Activated gamma-delta T cell (primary cell): ENCODE measurements at places on chromosomes 11 and 22.

DNA sequence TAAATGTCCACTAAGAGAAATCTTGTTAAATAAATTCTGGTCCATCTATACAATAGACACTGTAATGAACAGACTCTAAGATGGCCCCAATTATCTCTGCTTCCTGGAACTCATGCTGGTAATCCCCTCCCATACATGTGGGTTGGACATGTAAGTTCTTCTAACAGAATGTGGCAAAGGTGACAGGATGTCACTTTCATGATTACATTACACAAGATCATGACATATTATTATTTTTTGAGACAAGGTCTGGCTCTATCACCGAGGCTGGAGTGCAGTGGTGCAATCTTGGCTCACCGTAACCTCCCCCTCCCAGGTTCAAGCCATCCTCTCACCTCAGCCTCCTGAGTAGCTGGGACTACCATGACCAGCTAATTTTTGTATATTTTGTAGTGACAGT lies 14.6 kb upstream of the NDUFC2 start:
- no peak for DNase-seq

DNA sequence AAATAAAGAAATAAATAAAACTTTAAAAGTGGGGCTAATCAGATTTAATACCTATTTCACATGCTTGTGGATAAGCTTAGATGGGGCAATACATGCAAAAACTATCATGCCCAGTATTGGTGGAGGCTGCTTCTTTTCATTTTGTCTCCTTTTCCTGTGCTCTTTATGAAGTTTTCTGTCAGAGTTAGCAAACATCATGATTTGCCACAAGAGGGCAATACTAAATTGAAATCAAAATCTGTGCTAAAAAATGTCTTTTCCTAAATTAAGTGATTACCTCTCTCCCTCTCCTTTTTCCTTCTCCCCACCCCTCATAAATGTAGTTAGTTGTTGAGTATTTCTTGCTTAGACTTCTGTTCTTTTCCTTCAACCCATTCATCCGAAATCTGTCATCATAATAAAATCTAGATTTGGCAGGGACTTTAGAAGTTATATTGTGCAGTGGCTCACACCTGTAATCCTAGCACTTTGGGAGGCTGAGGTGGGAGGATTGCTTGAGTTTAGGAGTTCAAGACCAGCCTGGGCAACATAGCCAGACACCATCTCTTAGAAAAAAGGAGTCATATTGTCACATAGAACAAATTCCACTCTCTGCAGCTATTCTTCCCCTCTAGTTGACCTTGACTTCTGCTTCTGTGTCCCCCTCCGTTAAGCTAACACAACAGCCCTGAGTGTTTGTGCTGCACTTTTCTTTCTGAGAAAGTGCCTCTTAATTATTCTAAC lies 4.7 kb upstream of the ARHGAP42 start:
- DNase-seq = no peak

GRCh38 chr11:114977651-114978050 lies 299.3 kb downstream of the NXPE2 start:
- no peak for DNase-seq

DNA sequence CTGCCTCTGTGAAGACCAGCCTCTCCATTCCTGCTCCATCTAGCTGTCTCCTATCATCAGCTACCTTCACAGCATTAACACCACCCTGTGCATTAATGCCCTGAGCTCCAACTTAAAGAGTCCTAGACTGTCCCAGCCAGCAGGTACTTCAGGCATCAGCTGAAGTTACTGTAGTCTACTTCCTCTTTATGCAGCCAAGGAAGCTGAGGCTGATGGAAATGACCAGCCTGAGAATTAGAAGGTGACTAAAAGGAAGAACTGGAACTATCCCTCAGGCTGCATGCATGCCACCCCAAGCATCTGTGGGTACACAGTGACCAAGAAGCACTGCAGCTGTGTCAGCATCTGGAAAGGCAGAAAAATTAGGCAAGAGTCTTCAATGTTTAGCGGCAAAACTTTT lies 28.2 kb downstream of the MS4A10 start:
- DNase-seq = no peak

GRCh38 chr22:46036558-46037408 lies 59.8 kb upstream of the WNT7B start:
- DNase-seq = no peak

DNA sequence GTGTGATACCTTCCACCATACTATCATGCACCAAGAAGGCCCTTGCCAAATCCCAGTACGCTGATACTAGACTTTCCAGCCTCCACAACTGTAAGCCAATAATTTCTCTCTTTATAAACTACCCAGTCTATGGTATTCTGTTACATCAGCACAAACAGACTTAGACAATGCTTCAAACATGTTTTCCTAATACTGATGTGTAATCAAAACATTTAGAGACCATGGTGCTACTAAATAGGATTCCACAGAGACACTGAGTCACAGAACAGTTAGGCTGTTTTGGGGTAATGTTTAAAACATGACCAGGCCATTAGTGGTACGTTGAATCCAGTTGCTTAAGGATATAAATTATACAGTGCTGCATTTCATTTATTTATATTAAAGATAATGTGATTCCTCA lies 103.7 kb downstream of the PICALM start:
- DNase-seq = no peak

GRCh38 chr11:3840004-3840869 lies 522 bp downstream of the RHOG start:
- DNase-seq = no peak

- no peak for DNase-seq
Measured at GRCh38 chr11:26971961-26972360, 22.0 kb upstream of the FIBIN start.

DNA sequence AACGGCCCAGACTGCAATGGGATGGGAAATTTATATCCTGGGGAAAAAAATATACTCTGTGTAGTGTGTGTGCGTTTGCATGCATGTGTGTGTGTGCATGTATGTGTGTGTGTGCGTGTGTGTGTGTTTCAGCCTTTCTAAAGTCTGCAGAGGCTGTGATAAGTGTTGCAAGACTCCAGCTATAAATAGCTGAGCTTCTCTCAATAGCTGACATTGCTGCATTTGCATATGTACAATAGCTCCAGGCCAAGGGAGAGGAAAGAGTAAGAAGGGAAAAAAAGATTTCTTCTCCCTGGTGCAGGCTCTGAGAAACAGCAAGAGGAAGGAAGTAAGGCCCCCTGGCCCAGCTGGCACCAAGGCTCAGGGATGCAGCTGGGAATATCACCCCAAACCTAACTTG lies 483.0 kb downstream of the MN1 start:
- DNase-seq = no peak

GRCh38 chr11:40445391-40445790 lies 1014.1 kb downstream of the LRRC4C start:
- DNase-seq = no peak

DNA sequence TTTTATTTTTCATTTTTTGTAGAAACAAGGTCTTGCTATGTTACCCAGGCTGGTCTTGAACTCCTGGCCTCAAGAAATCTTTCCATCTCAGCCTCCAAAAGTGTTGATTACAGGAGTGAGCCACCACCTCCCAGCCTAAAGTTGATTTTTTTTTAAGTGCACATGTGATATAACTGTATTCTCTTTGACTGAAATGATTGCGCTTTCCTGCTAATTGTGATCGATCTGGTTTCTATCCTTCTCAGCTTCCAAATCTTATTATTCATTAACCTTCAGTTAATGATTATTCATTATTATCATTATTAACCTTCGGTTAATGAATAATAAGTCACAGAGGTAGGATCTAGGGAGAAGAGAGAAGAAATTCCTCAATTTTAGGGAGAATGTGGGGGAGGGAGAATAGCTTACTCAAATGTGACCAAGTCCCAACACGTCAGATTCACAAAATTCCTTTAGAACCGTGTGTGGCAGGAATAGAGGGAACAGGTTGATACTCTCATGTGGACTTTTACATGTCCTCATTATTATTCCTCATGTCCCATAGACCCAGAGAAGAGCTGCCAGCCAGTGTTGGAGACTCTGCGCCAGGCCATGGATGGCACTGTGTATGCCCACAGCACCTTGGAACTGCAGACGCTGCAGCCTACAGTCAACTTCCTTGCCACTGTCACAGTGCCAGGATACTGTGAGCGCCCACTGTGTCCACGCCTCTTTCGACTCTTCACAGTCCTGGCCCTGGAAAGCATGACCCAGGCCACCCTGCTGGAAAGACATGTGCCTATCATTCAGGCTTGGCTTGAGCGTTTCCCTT lies 47.1 kb downstream of the RRP8 start:
- DNase-seq = no peak

GRCh38 chr11:2077061-2077802 lies 62.0 kb downstream of the IGF2 start:
- no peak for DNase-seq

DNA sequence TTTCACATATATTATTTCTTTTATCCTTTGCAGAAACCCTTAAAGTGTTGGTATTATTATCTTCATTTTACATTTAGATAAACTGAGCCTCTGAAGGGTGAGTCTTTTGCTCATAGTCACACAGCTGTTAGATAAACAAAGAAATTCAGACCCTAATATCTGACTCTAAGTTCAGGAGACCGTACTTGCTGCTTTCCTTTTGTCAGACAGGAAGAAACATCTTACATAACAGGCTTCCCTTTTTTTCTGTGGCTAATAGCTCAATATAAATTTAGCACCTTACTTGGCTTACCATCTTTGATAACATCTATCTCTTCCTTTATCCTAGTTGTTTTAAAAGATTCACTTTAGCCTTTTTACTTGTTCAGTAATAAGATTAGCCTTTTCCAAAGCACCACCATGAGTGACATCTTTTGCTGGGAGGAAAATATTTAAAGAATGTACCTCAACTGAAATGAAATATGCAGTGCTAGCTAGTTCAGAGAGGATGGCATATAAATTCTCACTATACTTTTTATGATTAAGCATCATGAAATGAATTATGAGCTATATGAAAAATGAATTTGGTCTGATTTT lies 128.6 kb downstream of the WNT11 start:
- no peak for DNase-seq

- no peak for DNase-seq
Measured at GRCh38 chr11:9330387-9331384, 16.3 kb upstream of the TMEM41B start.

GRCh38 chr11:2530855-2531200 lies 86.0 kb downstream of the KCNQ1 start:
- no peak for DNase-seq

- DNase-seq = no peak
Measured at GRCh38 chr11:72625691-72626413, 48.4 kb downstream of the PDE2A start.

DNA sequence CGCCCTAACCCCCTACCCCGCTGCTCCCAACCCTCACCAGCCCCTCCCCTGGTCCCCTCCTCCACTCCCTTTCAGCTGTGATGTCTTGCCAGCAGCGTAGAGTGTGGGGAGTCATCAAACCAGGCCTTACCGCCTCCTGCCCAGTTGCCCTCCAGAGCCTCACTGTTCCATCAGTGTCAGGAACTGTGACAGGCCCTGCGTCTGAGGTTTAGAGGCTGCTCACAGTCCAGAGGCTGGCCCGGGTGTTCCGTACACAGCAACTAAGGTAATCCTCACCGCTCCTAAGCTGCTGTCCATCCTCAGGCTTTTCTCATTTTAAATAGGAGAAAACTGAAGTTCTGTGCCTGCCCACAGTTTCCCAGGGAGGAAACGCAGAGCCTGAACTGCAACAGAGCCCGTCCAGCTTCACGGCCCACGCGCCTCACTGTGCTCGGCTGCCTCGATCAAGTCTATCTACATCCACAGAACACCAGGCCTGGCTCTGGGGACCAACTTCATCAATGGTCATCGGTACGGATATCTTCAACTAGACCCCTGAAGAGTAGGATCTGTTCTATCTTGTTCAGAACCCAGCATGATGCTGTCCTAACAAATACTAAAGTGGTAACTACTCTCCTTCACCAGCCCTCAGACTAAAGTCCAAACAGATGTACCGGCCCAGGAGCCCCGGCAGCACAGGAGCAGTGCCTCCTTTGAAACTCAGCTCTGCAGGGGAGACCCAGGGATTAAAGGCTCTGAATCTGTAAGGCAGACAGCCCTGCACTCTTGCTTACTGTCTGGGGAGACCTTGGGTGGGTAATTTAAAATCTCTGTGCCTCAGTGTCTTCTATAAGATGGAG lies 10.3 kb downstream of the VPS37C start:
- DNase-seq = no peak

GRCh38 chr22:31820655-31821054 lies 66.8 kb downstream of the DEPDC5 start:
- no peak for DNase-seq

DNA sequence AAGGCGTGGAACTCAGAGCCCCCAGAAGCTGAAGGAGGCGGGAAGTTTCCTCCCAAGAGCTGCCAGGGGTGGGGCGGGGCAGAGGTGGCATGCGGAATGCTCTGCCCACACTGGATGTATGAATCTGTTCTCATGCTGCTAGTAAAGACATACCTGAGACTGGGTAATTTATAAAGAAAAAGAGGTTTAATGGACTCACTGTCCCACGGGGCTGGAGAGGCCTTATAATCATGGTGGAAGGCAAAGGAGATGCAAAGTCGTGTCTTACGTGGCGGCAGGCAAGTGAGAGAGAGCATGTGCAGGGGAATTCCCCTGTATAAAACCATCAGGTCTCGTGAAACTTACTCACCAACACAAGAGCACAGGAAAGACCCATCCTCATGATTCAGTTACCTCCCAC lies 57.6 kb downstream of the SMIM38 start:
- no peak for DNase-seq

DNA sequence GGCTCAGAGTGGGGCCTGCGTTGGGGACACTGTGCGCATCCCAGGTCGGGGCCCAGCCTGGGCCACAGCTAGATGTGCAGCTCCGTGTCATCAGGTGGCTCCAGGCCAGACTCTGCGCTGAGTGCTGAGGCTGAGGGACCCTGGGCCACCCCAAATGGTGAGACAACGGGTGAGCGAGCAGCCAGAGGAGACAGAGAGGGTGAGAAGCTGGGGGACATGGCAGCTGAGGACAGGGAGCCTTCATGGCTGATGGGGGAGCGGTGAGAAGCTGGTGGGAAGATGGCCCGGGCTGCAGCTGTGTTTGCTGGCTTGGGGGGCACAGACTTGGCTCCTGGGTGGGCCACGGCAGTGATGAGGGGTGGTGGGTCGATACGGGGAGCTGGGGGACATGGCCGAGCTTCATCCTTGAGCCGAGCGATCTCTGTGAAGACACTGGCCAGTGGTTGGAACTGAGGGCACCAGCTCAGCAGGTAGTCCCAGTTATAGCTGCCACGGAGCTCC lies 2.5 kb upstream of the TPP1 start:
- DNase-seq = no peak

DNA sequence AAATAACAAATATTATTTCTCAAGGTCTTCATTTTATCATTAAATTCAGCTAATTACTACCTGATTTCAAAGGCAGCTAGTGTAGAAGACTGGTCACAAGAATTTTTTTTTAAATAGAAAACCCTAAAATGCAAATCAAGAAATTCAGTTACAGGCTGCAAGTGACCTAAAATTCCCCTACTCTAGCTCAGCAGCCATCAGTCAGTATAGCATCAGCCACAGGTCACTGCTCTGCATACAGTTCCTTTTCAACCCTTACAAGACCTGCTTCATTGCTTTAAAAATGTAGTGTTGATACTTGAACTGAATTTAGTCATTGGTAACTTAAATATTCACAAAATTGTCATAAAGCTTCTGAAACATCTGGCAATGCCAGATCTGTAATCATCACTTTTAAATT lies 9.5 kb upstream of the B3GNT6 start:
- DNase-seq = no peak
